ENCODE measurements at places on chromosomes 6 and 20.

GRCh38 chr6:24321538-24322162 lies 36.2 kb downstream of the DCDC2 start:
- DNase-seq, result no peak

GRCh38 chr6:132811276-132811675 lies 3.1 kb upstream of the RPS12 start:
- DNase-seq, result no peak

GRCh38 chr6:101607111-101607690 lies 213.7 kb downstream of the GRIK2 start:
- DNase-seq, result no peak

GRCh38 chr6:4451081-4451480 lies 315.7 kb upstream of the ECI2 start:
- no peak for DNase-seq

DNA sequence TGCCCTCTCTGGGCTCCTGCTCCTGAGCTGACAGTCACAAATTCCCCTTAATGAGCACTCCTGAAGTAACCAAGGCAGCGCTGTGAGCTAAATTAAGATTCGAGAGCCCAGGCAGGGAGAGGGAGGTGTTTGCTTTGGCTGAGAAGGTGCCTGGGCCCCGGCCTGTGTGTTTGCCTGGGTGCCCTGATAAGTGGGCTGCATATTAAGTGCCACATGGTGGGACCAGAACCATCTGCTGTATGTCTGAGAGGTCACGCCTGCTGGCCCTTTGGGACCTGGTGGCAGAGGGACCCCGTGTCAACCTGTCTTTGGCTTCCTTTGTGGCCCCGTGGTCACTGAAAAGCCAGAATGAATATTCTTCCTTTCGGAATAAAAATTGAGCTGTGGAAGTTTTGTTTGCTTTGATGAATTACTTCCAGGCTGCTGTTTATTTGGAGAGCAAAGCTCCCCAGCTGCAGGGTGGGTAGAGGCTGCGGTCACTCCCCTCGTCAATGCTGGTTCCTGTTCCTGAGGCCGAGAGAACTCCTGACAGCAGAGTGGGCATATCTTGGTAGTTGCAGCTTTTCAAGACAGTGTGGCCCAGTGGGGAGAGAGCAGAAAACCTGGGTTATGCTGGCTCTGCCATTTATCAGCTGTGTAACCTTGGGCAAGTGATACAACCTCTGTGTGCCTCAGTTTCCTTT lies 17.5 kb upstream of the KCNK16 start:
- DNase-seq, result no peak

DNA sequence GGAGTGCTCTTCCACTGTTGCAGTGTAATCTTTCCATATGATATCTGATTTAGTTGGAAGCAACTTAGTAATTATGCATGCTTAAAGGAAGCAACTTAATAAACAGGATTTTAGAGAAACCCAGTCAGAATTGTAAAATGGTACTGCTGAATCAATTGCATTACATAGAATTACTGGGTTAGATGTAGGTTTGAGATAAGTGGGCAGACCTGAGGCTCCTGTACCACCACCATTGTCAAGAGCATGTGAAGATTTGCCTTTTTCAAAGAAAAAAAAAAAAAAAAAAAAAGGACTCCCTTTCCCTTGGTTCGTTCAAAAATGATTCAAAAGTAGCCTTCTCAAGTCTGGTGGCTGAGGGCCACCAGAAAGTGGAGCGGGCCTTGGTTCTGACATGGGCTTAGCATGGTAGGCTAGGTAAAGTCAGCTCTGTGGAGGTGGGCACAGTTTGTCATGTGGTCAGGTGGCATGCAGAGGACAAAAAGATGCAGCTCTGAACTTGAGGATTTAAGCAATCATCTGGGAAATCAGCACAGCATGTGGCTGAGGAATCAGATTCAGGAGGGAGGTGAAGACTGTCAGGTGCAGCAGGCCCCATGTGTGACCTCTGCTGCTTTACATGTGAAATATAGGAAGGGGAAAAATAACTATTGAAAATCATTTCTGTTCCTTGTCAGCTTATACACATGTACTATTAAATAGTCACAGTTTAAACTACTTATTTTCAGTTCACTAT lies 32.4 kb downstream of the ARID1B start:
- no peak for DNase-seq

GRCh38 chr6:51464956-51465355 lies 622.5 kb downstream of the PKHD1 start:
- no peak for DNase-seq
